Activated naive CD4-positive, alpha-beta T cell treated with anti-CD3 and anti-CD28 coated beads for 36 hours (primary cell): ENCODE measurements at places on chromosomes 2 and 18. TPM values are rescaled to one million over a fixed set of nuclear protein-coding genes. Genes with fewer than 3 reads are reported as not detected.

GRCh38 chr18:52553441-52553840, 213.4 kb downstream of the DCC start:
- no peak for DNase-seq

- DNase-seq: no peak
These were observed 1.2 kb downstream of the NEMP2 start for GRCh38 chr2:190533175-190533967.

DNA sequence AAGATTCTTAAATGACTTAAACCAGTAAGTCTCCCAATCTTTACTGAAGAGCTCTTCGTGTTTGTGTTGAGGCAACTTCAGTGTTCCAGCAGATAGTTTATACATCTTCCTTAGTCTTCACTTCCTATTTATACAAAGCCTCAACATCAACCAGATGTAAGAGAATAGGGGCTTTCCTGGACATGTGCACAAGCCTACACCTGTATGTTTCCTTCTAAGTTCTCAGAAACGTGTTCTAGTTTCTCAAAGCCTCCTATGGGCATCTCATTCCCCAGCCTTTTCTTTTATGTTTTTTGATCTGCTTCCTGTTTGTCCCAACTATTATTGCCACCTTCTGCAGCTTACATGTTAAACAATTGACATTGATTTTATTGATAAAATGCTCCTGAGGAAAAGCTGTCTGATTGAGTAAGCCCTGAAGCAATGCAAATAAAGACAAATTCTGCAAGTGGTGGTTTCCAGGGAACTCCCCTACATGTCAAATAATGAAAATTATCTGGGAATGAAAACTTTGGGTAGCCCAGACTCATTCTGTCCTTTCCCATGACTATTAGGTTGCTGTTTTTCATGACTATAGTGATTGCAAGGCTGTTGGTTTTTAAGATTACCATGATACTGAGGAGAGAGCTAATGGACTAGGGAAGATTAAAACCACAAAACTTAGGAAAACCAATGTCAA, 663.3 kb upstream of the ACVR2A start:
- no peak for DNase-seq

- DNase-seq: no peak
These were observed 16.9 kb downstream of the SLC66A2 start for GRCh38 chr18:79934311-79935097.

- DNase-seq: peak; percentile 88
These were observed 2.9 kb upstream of the NEURL3 start for GRCh38 chr2:96507957-96508520.

GRCh38 chr2:234071664-234072063, 21.2 kb downstream of the SPP2 start:
- DNase-seq: no peak

DNA sequence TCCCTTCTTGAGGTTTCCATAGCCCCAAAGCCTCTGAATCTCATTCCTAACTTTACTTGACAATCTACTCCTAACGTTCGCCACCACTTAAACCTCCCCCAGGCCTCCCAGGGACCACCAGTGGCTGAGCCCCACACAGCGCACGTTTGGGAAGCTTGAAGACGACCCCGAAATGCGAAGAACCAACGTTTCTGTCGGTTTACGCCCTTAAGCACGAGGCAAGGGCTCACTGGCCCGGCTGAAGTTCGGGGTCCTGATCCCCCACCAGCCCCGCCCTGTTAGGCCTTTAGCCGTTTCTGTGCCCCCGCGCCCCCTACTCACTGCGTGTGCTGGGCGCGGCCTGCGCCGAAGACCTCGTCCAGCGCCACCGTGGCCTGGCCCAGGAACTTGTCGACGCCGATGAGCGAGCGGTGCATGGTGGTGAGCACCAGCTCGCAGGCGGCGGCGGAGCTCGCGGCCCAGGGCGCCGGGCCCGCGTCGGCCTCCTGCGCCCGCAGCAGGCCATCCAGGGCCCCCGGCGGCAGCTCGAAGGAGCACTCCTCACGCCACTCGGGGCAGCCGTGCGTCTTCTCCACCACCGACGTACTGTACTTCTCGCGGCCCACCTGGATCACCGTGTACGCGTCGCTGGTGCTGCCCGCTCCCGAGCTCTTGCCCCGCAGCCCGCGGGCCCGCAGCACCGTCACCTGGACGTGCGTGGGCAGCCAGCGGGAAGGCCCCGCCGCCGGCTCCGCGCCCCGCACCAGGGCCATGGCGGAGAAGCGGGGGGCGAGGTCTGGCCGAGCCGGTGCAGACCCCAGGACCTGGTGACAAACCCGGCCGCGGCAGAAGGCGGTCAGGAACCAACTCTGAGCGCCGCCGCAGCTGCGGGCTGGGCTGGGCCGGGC, 479 bp downstream of the RAB11FIP5 start:
- DNase-seq: peak; percentile 36

DNA sequence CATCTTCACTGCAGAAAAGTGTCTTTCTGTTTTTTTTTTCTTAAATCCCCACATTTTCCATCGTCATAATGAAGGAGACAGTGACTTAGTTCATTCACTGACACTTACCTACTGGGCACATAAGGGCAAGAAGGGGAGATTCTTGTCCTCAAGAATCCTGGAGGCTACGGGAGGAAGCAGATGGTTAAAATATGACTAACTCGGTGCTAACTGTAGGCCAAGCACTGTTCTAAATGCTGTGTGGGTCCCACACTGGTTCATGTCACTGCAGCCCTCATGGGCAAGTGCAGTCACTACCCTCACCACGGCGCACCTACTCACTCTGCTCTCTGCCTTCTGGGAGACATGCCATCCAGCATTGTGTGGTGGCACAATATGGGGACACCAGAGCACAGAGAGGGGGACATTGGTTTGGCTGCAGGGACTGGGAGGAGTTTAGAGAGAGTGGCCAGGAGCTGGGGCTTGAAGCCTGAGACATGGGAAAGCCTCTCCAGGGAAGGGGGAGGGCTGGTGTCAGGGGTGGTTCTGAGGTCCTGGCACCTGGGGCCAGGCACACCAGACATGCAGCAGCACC, 305.2 kb downstream of the MYCN start:
- no peak for DNase-seq

DNA sequence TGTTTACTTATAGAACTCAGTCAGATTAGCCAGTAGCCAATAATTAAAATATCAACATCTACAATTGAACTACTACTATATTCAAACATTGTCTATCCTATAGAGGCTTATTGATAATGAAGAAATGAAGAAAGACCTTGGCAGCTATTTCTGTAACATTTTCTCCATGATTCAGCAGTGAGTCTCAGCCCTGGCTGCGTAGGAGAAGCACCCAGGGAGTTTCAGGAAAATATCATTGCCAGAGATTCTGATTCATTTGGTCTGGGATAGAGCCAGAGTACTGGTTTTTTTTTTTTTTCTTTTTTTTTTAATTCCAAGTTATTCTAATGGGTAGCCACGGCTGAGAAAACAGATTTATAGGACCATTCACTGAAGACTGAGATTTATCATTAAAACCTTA, 404.8 kb downstream of the TXNL1 start:
- no peak for DNase-seq

DNA sequence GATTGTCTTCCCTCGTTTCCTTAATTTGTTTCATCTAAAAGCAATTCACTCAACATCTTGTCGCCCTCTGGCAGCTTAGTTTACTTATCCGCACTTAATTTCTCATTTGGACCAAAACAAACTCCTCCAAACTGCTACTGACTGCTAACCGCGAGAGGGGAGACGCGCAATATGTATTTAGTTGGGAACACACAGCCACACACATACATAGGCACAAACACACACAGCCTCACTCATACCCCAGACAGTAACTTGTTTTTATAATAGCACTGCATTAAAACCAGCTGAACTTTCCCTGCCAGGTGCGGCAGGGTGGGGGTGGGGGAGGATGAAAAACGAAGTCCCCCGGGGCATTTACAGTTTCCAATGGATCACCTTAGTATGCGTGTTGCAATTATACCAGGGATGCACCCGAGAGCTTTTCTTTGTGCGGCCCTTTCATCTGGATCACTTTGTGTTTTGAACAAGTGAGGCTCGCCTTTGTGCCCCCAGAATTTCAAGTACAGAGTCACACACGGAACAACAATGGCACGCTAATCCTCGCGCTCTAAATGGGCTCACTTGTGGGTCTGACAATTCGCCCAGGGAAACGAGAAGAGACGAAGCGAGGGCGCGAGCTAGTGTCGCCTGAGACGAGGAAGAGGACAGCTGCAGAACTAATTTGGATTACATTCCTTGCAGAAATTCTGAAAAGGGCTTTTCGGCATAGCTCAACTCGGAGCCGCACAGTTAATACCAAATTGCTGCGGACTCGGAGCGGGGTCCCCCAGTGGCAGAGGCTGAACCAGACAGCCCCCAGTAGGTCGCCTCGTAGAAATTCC, 2.4 kb downstream of the ERBB4 start:
- DNase-seq: no peak

GRCh38 chr2:13504808-13505207, 788.1 kb downstream of the TRIB2 start:
- no peak for DNase-seq

GRCh38 chr2:230944757-230945372, 19.8 kb upstream of the GPR55 start:
- no peak for DNase-seq

- no peak for DNase-seq
These were observed 371.1 kb downstream of the NCKAP5 start for GRCh38 chr2:133197156-133197555.

DNA sequence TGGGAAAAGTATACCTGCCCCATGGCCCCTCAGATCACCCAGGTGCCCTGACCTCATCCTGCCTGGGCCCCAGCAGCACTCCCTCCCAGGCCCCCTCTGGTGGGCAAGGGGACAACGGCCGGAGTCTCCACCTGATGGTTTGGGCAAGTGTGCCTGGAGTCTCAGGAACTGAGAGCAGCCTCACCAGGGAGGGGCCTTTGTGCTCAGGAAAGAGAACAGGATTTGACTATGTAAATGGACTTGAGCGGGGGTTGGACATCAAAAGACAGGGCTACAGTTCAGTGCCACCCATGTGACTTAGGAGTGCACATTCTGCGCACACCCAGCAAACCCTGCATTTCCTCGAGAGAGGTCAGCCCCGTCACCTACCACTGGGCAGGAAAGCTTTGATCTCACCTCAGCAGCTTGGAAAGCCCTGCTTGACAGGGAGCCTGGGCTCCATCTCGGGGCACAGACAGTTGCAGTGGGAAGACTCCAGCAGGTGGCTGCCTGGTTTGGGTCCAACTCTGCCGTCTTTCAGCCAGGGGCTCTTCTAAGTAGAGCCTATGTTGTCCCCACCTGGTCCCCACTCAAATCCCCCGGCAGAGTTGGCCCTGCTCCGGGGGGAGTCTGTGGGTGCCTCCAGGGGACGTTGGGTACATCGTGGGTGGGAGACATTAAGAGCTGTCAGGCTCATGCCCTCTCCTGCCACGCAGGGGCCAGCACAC, 3.3 kb downstream of the INPP5D start:
- peak; percentile 66 for DNase-seq

DNA sequence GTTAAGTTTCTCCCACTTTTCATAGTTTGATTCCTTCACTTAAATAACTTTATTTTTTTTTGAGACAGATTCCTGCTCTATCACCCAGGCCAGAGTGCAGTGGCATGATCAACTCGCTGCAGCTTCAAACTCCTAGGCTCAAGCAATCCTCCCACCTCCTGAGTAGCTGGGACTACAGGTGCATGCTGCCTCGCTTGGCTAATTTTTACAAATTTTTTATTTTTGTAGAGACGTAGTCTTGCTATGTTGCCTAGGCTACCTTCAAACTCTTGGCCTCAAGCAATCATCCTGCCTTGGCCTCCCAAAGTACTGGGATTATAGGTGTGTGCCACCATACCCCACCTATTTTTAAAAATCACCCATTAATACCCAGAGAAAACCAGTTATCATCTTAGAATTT, 14.2 kb upstream of the WIPF1 start:
- peak; percentile 3 for DNase-seq

Gene PSMA8
- total RNA-seq: 2.1 TPM
